Renal cortex interstitium (tissue), 15 donors: ENCODE measurements at places on chromosomes 12 and 14. TPM values are rescaled to one million over a fixed set of nuclear protein-coding genes. Genes with fewer than 3 reads are reported as not detected.
A peak's percentile ranks its signal among the peaks of the same experiment; 100 is the strongest.

- no peak for DNase-seq
Observed at GRCh38 chr12:16352481-16352880, 5.0 kb downstream of the MGST1 start.

DNA sequence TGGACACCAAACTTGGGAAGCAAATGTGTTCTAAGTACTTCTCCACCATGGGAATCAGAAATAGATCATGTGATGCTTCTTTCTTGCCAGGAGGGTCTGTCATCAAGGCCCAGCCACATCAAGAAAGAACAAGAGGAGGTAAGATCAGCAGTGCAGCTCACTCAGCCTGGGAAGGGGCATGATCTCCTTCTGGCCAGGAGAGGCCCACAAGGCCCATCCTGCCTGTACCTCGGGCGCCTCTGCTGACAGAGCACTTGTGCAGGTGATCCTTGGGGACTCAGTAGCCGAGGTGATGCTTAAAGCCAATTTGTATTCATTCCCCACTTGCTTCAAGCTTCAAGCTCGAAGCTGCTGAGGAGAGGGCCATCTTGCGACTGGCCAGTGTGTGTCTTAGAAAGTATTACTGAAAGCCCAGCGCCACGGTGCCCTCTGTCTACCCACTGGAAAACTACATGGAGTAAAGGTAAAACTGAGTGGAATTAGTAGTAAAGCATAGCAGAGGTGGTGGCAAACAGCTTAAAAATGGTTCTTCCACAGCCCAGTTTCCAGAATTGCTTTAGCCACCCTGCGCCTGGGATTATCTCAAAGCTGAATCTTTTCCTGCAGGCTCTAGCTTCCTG is 26.2 kb downstream of the RTRAF start:
- DNase-seq, result no peak

GRCh38 chr14:83863042-83863774 is 1666.7 kb upstream of the FLRT2 start:
- DNase-seq, result no peak

DNA sequence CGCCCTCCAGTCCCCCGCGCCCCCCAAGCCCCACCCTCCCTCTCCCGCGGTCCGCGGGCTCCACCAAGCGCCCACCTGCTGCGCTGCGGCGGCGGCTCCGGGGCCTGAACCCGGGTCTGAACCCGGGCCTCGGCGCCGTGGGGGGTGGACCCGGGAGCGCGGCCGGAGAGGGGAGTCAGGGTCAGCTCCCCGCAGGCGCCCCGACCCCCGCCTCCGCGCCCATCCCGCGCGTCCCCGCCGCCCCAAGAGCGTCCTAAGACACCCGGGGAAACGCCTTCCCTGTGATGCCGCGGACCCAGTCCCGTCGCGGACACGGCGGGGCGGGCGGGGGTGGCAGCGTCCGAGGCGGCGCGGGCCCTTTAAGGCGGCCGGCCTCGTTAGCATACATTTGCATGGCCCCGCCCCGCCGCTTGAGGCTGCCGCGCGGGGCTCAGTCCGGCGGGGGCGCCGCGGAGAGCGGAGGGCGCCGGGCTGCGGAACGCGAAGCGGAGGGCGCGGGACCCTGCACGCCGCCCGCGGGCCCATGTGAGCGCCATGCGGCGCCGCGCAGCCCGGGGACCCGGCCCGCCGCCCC is at the start of gene MMP17:
Gene MMP17, plus strand, starts transcription at position 433 of the 574 bp plus-strand sequence. Its CDS starts 102 bp downstream, at position 535.
- DNase-seq, result no peak

DNA sequence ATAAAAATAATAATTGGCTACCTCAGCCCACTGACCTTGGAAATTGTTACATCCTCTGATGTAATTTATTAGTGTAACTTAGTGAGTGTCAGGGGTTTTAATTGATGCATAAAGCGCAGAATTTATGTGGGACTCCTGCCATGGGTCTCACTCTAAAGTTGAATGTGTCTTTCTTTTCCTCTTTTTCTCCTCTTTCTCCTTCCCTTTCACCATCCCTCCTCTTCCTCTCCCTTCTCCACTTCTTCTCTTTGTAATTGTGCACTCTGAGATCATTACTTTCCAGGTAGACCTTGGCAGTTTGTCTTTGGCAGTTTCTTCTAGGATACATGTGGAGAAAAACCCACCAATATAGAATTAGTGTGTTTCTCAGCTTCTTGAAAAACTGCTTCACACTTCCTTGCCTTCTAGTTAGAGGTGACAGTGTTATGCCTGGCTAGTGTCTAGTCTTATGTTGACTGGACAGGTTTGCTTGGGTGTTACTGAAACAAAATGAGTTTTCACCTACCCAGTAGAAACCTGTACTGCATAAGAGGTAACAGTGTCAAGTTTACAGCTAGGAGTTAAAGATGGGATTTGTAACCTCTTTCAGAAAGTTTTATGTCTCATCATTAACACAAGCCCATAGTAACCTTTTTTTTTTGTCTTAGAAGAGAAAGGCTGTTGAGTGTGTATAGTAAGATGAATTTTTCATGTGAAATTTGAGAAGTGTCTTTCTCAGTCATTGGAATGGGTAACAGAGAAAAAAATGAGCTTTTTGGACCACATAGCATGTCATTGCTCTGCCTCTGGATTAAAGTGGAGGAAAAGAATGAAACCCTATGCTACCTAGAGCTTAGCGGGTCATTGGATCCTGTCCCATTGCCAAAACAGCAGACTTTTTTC is 18.6 kb downstream of the PELI2 start:
- DNase-seq, result no peak

- no peak for DNase-seq
Observed at GRCh38 chr14:71314717-71315116, 407.5 kb downstream of the PCNX1 start.

- no peak for DNase-seq
Observed at GRCh38 chr12:88242571-88242925, 100.4 kb downstream of the TMTC3 start.

- no peak for DNase-seq
Observed at GRCh38 chr12:107635139-107635538, 50.5 kb upstream of the PWP1 start.

- DNase-seq, result peak; percentile 44
Observed at GRCh38 chr14:36070031-36070719, 106.3 kb downstream of the PTCSC3 start.

DNA sequence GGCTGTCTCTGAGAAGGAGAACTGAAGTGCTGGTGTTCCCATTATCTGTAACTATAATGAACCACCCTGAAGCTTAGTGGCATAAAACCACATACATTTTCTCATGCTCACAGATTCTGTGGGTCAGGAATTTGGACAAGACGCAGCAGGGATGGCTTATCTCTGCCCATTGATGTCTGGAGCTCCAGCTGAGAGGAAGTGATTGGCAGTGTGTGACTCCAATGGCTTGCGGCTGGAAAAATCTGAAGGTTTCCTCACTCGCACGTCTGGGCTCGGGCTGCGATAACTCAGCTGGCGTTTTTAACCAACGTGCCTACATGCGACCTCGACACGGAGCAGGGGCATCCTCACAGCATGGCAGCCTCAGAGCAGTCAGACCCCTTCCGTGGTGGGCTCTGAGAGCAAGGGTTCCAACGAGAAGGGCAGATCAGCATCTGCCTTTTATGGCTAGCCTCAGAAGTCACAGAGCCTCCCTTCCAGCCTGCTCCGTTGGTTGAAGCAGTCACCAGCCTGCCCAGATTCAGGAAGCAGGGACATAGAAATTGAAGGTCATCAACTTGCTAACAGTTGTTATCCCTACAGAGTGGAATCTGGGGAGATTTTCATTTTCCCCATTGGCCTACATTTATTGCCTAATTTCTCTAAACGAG is 143.3 kb upstream of the BCL2L14 start:
- DNase-seq, result no peak

DNA sequence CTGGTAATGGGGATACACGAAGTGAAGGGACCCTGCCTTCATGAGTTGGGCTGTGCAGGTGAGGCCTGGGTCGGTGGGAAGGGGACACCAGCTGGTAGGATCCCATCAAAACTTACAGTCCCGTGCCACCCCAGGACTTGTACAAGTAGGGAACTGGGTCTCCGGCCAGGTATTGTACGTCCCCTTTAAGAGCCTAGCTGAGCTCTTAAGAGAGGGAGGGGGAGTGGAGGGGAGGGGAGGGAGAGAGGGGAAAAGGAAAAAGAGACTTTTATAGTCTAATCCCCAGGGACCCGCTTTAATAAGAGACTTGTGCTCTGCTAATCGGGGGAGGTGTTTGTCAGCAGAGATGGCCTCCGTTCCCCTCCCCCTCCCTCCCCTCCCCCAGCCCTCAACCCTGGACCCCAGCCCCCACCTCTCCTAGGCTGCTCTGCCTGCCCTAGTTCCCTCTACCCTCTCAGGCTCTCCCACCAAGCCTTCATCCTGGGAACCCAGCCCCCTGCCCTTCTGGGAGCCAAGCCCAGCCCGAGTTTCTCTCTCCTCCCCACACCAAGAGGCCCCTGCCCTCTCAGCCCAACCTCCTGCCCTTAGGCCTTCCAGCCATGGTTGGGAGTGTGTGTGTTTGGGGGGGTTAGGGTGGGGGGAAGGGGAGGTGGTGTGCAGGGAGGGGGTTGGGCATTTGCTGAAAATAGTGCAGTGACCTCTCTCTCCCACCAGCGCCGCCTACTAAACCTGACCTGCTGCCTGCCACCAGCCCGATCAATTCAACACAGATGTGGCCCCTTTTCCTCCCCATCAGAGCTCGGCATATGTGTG is 2.6 kb downstream of the GDF11 start:
- peak; percentile 83 for DNase-seq

DNA sequence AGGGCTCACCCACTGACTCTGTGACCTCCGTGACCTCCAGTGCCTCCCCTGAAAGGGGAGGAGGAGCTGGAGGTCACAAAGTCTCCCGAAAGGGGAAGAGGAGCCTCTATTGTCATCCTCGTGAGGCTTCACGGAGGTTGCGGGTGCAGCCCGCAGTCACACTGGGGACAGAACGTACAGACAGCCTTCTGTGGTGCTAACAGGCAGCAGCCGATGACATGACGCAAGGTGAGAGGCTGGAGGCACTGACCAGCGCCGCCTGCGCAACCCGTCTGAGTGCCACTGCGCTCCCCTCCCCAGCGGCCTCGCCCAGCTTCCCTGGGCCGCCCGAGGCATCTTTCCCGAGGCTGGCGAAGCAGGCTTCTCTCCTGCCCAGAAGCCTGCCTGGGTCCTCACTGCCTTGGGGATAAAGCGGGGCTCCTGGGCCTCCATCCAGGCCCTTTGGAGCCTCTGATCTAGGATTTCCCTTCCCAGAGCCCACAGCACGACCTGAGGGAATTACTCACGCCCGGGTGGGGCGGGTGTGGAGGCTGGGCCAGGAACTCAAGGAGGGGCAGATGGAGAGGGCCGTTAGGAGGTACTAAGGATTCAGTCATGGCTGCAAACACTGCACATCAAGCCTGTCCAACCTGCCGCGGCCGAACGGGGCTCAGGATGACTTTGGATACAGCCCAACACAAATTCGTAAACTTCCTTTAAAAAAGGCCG is 12.3 kb upstream of the LBHD2 start:
- DNase-seq, result no peak

- no peak for DNase-seq
Observed at GRCh38 chr14:30608533-30609006, 13.5 kb upstream of the SCFD1 start.

DNA sequence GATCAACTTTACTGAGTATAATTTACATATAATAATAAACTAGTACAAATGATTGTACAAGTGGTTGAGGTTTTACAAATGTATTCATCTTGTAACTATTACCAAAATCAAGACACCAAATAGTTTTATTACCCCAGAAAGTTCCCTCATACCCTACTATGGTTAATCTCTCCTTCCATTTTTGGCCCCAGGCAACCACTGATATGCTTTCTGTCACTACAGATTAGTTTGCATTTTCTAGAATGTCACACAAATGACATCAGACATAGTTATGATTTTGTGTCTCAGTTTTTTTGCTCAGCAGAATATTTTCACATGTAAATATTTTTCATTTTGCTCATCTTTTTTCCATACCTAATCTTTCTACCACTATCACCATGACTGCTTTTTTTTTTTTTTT is 49.1 kb downstream of the TMX1 start:
- DNase-seq, result no peak

GRCh38 chr14:33441633-33442032 is 503.0 kb downstream of the NPAS3 start:
- no peak for DNase-seq

DNA sequence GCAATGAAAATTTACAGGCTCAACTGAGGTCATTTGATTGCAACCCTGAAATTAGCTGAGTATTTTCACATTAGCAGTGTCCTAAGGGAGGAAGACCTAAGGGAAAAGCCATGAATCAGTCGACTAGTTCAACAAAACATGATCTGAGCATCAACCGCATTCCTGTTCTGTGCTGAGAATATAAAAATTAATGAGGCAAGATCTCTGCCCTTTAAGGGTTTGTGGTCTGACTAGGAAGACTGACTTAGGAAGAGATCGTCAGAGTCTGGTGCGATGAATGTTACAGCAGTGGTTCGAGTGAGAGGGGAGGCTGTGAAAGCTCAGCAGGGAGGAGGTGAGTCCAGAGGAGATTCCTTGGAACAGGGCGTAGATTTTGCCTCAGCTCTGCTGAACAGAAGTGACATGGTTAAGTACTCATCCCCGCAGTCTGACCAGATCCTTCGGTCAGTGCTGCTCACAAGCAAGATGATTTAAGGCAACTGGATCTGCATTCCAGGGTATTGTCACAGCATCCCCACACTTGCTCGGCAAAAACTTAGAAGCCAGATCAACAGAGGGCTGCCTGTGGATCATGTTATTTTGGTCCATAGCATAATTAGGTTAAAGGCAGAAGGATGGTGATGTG is 49.6 kb downstream of the BMAL2 start:
- DNase-seq, result peak; percentile 40

DNA sequence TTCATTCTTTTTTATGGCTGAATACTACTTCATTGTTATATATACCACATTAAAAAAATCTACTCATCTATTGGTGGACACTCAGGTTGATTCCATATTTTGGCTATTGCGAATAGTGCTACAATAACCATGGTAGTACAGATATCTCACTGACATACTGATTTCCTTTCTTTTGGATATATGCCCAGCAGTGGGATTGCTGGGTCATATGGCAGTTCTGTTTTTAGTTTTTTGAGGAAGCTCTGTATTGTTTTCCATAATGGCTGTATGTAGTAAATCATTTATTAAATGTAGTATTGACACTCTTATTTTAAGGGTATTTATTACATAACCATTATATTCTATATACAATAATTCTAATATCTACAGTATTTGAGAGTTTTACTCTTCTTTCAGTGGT is 43.7 kb downstream of the PTCSC3 start:
- no peak for DNase-seq

- no peak for DNase-seq
Observed at GRCh38 chr12:14588571-14588970, 20.9 kb upstream of the PLBD1 start.

The CBLN3 gene
- polyA plus RNA-seq, result 3.0 TPM

The CCDC59 gene
- polyA plus RNA-seq, result 49.2 TPM

The SINHCAF gene
- polyA plus RNA-seq, result 247 TPM

The TC2N gene
- 14.3 TPM for polyA plus RNA-seq

The ARHGEF25 gene
- 29.8 TPM for polyA plus RNA-seq

The OVCH1 gene
- polyA plus RNA-seq, result 0.49 TPM

The MYF6 gene
- polyA plus RNA-seq, result 0.12 TPM

The RPL10L gene
- polyA plus RNA-seq, result 0.22 TPM

The CLEC6A gene
- polyA plus RNA-seq, result 0.16 TPM

The MYO1H gene
- polyA plus RNA-seq, result 2.5 TPM

The SMOC1 gene
- 2.4 TPM for polyA plus RNA-seq

The CLEC4E gene
- polyA plus RNA-seq, result 1.3 TPM
